ENCODE measurements at places on chromosomes 6 and 20. TPM values are rescaled to one million over a fixed set of nuclear protein-coding genes. Genes with fewer than 3 reads are reported as not detected.

DNA sequence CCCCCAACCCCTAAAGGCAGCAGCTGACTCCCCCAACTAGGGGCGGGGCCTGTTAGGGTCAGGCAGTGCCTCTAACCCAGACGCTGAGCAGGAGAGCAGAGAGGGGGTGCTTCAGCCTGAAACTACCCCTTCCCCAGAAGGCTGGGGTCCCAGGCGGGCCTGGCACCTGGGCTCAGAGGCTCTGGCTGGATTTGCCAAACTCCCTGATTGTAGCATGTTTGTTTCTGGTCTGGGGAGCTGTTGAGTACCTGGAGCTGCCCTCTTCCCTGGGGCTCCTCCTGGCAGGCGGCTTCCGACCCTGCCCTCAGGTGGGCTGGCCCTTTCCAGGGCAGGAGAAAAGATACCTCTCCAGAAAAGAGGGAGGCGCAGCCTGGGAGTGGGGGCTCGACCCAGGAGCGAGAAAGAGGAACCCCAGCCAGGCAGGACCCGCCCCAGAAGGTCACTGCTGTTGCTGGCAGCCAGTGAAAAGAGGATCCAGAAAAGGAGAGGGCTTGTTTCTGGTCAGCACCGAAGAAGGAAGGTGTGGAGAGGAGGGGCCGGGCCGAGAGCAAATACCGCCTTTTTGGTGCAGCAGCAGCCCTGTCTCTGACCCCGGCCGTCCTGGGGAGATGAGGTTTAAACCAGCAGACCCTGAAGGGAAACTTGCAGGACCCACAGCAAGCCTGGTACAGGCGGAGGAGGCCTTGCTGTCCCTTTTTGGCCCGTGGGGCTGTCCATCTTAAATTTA is 810 bp upstream of the ABHD16B start:
- DNase-seq: no peak

- no peak for DNase-seq
These were observed 9.4 kb upstream of the GATA5 start for GRCh38 chr20:62485062-62485700.

Gene HSPA12B
- total RNA-seq: 0.12 TPM

Gene PLAGL1
- 18.5 TPM for total RNA-seq

Gene PSORS1C2
- not detected for total RNA-seq

All from H4 (cell line).